NCI-H2081 (cell line): ENCODE measurements at places on chromosomes 2 and 18.

GRCh38 chr2:47339745-47340541 lies 63.0 kb upstream of the MSH2 start:
- DNase-seq: no peak

DNA sequence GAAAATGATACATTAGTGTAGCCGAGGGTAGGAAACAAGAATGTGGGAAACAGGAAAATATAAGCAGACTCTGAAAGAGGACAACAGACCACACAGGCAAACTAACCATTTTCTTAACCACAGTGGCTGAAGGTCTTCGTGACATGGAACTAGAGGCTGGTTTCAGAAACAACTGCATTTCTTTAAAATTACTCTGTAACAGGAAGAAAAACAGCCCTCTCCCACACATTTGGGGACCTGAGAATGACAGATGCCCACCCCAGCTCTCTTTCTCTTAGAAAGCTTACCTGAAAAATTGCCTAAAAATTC lies 13.8 kb upstream of the SLC25A52 start:
- DNase-seq: no peak

DNA sequence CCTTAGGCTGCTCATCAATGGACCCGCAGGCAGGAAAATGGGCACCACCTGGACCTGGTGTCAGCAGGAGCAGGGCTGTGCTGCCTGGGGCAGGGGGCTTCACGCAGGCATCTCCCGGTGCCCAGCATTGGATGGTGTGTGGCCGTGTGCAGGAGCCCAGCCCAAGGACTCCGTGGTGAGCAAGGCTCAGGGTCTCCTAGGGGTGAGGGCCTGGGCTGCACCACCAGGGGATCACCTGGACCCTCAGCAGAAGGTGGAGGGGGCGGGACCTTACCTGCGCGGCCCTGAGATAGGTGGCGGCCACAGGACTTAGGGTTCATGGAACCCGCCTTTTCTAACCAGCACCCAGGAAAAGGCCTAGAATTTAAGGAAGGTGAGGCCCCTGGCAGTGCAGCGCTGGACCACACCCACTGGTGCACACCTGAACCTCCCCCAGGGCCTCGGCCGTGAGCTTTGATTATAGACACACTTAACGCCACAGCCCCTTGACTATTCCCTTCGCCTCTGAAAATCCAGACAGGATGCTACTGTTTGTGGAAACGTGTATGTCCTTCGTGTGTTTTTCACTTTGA lies 89.0 kb downstream of the TMEM18 start:
- no peak for DNase-seq

DNA sequence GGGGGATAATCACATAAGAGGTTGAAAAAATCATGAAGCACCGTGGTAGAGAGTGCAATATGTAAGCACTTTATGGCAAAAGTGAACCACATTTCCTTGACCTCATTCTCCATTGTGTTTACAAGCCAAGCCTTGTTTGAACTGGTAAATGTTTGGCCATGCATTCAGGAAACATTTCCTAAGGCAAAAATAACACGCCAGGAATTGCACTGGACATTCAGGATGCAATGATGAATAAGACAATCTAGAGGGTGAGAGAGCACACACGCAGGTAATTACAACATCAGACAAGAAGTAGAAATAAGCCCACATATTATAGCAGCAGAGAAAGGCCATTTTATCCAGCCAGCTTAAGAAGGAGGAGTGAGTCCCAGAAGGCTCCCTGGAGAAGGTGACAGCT lies 218.0 kb upstream of the OSR1 start:
- DNase-seq: no peak

DNA sequence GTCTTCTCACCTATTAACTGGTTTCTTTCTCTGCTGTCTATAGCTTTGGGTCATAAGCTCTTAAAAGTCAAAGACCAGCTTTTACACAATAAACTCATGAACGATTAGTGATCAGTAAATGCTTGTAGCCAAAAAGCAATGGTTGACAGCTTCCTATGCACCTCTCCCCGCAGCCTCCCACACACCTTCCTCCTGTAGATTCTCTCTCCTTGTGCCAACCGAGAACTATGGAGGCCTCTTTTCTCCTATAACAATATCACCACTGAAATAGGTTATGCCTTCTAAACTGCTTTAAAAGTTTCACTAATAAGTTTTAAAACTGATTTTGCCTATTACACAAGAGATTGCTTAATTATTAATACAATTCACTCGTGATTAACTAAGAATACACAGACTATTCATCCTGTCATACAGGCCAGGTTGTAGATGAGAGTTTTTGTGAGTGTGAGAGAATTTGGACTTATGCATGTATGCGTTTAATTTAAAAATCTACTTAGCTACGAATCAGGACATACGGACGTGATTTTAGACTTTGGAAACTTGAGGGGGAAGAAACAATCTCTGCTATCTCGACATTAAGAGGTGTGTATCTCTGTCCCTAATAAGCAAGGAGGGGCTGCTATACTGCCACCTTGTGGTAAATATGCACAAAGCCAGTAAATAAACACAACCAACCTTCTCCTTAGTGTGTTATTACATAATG lies 229.1 kb upstream of the RBBP8 start:
- DNase-seq: peak; percentile 45

- no peak for DNase-seq
Measured at GRCh38 chr2:57711991-57712390, 334.6 kb upstream of the VRK2 start.

DNA sequence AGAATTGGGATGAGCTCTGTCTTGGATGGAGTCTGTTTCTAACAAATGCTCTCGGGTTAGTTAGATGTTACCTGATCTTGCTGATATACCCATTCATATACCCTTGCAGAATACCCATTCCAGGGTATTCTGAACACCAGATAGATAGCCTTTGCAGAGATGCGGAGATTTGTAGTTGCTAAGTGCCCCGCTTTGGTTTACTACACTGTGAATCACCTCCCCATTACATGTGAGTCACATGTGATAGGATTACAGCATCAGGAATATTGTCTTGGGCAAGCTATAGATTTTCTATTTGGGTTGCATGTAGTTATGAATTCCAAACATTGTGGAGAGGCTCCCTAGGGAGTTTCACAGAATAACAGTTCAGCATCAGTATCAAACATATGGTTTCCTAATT lies 3.8 kb downstream of the VSNL1 start:
- no peak for DNase-seq

DNA sequence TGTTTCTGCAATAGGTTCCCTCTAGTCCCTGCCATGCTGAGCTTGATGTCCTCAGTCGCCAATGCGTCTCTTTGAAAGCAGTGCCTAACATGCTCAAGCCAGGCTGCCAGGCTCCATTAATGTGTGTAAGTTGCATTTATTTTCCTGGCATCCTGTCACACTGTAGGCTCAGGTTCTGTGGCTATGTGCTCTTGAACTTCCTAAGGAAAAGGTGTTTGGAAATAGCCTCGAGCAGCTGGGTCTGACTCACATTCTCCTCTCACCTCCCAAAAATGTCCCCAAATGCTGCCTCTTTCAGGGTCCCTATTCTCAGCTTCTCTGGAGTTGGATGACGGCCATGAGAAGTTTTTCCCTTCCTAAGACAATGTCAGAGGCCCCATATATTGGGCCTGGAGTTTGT lies 58.0 kb upstream of the SLC14A2 start:
- no peak for DNase-seq

- DNase-seq: no peak
Measured at GRCh38 chr2:224576088-224576715, 9.0 kb downstream of the CUL3 start.

DNA sequence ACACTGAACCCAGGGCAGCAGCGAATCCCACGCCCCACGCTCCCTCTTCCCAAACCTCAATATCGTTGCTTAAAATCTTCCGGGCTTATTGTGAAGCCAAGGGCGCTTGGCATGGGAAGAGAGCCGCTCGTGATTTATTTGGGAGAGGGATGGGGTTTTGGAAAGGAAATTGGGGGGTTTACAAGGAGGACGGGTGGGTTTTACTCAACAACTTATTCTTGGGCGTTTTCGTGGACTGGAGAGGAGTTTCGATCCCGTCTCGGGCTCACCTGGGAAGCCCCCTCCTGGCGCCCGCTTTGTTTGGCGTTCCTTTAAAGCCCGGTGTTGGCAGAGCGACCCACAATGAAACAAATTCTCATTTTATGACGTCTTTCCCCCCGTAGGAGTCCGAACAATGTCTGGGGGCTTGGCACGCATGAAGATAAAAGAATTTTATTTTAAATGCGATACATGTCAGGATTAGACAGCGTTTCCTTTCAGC lies 135.3 kb downstream of the INSIG2 start:
- no peak for DNase-seq

DNA sequence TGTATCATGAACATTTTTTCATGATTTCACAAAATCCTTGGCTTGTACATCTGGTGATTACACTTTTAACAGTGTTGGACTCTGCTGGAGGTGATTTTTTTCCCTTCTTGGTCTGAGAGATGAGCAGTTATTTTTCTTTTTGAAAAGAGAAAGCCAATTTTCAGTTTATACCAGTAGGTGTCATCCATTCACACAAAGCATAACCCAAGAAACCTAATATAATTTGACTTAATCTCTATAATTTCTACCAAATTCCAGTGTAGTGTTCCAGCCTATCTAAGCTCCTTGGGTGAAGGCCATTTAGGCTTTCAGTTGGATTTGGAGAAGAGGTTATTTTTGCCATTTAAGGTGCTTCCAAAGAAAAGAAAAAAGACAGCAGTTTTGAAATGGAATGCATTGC lies 7.7 kb upstream of the ICOS start:
- no peak for DNase-seq

DNA sequence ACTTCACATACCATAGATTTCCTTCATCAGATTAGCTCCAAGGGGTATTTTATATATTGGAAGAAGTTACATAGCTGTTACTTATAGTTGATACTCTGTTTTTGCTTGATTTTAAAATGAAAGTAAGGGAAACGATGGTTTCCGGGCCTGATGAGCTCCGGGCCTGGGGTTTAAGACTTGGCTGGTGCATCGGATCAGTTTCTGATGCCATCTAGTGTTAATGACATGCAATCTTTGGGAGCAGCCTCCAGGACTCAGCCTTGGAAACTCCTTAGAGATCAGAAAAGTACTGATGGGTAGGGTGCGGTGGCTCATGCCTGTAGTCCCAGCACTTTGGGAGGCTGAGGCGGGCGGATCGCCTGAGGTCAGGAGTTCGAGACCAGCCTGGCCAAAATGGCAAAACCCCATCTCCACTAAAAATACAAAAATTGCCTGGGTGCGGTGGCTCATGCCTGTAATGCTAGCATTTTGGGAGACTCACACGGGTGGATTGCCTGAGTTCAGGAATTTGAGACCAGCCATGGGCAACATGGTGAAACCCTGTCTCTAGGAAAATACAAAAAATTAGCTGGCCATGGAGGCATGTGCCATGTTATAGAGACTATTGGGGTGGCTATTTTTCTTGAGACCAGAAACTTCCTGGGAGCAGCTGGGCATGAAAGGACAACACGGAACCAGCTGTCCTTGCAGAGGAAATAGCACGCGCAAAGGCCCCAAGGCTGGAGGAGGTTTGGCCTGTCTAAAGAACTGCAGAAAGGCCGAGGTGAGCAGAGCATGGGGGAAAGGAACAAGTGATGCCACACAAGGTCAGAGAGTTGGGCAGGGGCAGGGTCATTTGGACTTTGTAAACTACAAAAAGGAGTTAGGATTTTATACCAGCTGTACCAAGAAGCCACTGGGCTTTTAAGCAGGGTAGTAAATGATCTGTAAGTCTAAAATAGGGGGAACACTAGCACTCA lies 46.9 kb upstream of the CNOT11 start:
- DNase-seq: peak; percentile 71

DNA sequence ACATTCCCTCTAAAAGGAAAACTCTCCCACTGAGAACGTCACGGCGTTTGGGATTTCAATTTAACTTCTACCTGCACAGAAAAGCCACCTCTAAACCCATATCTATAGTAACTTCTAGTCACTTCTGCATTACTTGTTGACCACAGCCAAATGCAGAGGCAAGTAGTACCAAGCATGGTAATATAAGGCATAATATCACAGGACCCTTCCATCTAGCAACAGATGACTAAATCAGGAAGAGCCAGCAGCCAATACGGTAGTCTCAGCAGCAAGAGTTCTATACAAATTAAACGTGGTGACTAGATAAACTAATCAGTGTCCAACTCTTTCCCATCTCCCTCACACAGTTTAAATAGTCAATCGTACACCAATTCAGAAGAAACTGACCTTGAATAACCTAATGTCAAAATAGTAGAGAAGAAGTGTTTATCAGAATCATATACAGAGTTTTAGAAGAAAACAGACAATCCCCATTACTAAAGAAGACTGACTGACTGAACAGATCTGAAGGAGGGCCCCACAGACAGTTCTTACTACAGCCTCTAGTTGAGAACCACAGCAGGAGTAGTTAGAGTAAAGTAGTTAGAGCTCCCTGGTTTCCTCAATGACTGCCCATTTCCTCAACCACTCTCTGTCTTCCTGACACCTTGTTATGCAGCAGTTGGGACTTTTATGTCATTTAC lies 30.0 kb downstream of the MEMO1 start:
- DNase-seq: no peak

- no peak for DNase-seq
Measured at GRCh38 chr2:45851111-45851510, 199.6 kb downstream of the PRKCE start.

DNA sequence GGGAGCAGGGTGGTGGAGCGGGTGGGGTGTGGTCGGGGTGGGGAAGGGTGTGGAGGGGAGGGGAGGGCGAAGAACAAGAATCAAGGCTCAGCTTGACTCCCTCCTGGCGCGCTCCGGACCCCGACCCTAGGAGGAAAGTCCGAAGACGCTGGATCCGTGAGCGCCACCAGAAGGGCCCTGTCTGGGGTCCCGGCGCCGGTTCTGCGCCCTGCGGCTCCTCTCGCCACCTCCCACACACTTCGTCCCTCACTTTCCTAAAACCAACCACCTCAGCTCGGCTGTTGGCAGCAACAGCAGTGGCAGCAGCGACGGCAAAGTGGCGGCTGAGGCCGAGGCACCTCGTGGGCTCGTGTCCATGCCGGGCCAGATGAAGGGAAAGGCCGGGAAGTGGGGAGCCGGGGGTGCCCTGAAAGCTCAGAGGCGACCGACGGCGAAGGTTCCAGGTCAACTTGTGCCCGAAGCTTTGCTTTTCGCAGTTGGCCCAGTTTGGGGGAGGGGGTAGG lies 2.1 kb downstream of the KLHL14 start:
- DNase-seq: no peak

DNA sequence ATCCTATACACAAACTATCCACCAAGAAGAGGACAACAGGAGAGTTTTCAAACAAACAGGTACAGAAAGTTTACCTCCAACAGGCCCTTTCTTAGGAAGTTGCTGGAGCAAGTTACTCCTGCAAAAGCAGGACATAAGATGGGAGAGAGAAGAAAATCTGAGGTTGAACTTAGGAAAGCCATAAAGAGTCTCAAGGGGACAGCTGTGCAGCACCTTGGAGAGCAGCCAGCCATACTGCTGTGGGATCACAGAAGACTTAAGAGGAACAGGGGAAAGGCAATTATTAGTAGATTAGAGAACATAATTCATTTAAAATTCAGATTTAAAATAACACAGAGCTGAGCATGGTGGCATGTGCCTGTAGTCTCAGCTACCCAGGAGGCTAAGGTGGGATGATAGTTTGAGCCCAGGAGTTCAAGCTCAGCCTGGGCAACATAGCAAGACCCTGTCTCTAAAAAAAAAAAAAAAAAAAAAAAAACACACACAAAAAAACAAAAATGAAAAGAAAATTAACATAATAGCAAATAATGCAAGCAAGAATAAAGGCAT lies 148.1 kb upstream of the SIX3 start:
- no peak for DNase-seq

- no peak for DNase-seq
Measured at GRCh38 chr2:183029219-183029618, 9.0 kb downstream of the NCKAP1 start.
